ENCODE measurements at places on chromosomes 7 and 10.
A peak's percentile ranks its signal among the peaks of the same experiment; 100 is the strongest.

GRCh38 chr7:15305002-15305600 is 256.7 kb downstream of the AGMO start:
- DNase-seq, result peak; percentile 43

- no peak for DNase-seq
Observed at GRCh38 chr7:33215992-33216391, 86.6 kb downstream of the BBS9 start.

GRCh38 chr10:99754670-99755069 is 22.6 kb downstream of the CUTC start:
- peak; percentile 82 for DNase-seq

DNA sequence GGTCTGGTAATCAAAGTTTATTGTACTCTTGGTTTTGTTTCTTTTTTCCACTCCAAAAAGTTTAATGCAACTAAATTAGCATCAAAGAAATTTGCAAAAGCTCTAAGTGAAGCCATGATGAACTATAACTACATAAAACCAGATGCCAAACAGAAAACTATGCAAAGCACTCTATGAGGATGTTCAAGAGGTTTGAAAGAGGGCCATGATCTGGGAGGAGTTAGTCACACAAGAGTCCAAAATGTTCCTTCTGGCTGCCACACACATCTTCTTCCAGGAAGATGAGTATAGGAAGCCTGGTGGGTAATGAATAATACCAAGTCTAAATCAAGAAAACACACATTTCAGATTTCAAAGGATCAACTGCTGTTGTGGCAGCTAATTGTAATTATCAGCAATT is 28.4 kb downstream of the GLI3 start:
- no peak for DNase-seq

- DNase-seq, result no peak
Observed at GRCh38 chr10:94010886-94011285, 17.2 kb downstream of the PLCE1 start.

GRCh38 chr7:43313628-43314378 is 201.4 kb downstream of the HECW1 start:
- DNase-seq, result no peak

DNA sequence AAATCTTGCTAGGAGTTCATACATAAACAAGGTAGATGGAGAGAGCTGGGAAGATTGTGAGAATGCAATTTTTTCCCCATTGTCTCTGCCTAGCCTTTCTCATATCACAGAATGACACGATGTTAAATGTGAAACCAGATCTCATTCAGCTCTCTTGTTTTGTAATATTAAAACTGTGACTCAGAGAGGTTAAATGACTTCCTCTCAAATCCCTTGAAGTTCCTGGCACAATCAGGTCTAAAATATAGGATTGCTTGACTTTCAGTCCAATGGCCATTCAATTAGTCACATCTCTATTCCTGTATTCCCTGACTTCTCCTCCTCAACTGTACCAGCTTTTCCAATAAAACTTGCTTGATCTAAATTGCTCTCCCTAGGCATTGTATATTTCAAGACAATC is 3.1 kb downstream of the ANKRD22 start:
- DNase-seq, result peak; percentile 85

DNA sequence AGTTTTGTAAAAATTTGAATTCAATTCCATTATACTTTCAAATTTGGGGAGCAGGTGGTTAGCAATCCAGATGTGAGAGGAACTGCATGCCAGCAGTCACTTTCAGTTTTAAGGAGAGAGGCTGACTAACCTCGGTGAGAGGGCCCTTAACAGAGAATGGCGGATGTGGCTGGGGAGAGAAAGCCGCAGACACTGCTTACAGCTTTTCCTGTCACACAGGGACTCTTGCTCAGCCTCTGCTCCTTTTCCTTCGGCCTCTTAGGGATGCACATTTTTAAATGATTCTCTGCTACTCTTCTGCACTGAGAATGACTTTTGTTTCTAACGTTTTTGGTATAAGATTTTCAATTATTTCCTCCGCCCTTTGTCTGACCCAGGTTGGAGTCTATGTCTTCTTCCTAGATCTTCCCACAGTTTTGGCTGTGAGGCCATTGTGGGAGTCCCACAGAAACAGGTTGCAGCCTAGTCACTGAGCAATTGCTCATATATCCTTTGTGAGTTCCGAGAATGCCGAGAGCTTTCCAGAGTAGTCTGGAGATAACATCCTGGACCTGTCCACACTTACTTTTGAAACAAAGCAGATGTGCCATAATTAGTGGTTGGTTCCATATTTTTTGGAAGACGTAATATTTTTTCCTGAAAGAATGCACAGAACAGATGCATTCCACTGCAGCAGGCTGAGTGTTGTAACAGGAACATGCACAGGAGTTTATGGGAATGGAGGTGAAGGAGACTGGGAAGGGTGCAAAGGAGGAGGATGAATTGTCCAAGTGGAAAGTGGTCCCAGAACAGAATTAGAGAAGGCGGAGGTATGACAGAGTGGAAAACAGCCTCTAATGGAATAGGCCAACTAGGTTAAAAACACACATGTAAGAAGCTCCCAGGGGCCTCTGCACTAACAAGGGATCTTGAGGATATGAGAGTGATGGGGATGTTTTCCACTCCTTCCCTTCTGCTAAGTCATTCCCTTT is 168.0 kb upstream of the ZNF32 start:
- peak; percentile 50 for DNase-seq

DNA sequence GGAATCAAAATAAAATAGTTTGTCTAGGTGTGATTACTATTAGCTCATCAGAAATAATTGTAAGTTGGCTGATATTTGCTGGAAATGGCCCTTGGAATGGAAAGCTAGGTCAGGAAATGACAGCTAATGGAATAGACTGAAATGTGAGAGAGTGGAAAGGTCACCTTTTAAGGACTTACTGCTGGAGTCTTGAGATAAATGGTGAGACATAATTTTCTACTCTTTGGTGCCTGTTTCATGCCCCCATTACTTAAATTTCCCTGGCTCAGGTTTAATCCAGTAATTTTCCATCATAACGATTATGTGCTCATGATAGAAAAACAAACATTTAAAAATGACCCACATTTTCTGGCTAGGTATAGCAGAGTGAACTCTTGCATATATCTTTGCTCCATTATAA is 123.6 kb downstream of the ADAM22 start:
- DNase-seq, result no peak

GRCh38 chr7:120421151-120421651 is 148.2 kb downstream of the KCND2 start:
- DNase-seq, result no peak

DNA sequence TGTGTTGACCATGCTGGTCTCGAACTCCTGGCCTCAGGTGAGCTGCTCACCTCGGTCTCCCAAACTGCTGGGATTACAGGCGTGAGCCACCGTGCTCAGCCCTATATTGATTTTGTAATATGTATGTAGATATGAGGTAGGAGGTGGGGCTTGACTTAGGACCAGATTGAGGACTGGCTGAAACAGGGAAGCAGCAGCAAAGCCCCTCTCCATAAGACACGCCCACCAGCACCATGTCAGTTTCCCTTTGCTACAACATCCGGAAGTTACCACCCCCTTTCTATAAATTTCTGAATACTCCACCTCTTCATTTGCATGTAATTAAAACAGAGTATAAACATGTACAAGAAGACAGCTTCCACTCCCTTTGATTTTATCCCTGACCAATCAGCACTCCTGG is 47.9 kb upstream of the MYL10 start:
- DNase-seq, result no peak

GRCh38 chr7:147646568-147646967 is 944.0 kb upstream of the C7orf33 start:
- no peak for DNase-seq

DNA sequence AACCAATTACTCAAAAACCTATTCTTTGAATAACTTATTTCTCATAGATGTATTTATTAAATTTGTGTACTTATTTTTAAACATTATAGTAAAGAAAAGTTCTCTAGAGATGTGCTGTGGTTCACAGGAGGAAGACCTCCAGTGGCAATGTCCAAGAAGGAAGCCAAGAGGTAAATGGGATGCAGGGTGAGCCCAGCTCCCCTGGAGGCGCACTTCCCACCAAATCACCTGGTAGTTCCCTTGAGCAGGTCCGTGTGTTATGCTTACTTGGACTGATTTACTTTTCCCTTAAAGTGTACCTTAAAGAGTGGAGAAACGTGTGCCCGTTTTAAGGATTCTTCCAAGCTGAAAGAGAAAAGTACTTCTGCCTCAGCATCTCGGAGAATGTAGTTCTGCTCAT is 55.3 kb downstream of the PAXIP1 start:
- no peak for DNase-seq

GRCh38 chr7:37354656-37355131 is 94.0 kb downstream of the ELMO1 start:
- no peak for DNase-seq

Data from iris pigment epithelial cell (primary cell).